ENCODE measurements at places on chromosomes 2 and 18. TPM values are rescaled to one million over a fixed set of nuclear protein-coding genes. Genes with fewer than 3 reads are reported as not detected.

Gene BCL11A
- total RNA-seq = 0.19 TPM

Gene FAM117B
- 0.77 TPM for total RNA-seq

Gene SH3RF3
- total RNA-seq = 2.9 TPM

Gene GNLY
- not detected for total RNA-seq

Gene DLX1
- total RNA-seq = 2.1 TPM

Gene SLC66A2
- 38.3 TPM for total RNA-seq

Gene SCYGR4
- not detected for total RNA-seq

Gene SPATA3
- not detected for total RNA-seq

Gene RASGRP3
- 2.5 TPM for total RNA-seq

Gene ALK
- not detected for total RNA-seq

Gene CHRND
- not detected for total RNA-seq

Gene OXER1
- total RNA-seq = not detected

Gene RTP5
- total RNA-seq = not detected

Gene MC4R
- under 0.01 TPM for total RNA-seq

Gene SLC14A1
- 32.1 TPM for total RNA-seq

Gene CIB4
- not detected for total RNA-seq

Gene SCN2A
- total RNA-seq = 2.0 TPM

Gene UGT1A3
- not detected for total RNA-seq

Gene FTCDNL1
- total RNA-seq = 2.1 TPM

Gene PREPL
- 96.1 TPM for total RNA-seq

Gene UBE2E3
- 59.0 TPM for total RNA-seq
